ENCODE measurements at places on chromosomes 12 and 14. TPM values are rescaled to one million over a fixed set of nuclear protein-coding genes. Genes with fewer than 3 reads are reported as not detected.
A peak's percentile ranks its signal among the peaks of the same experiment; 100 is the strongest.

DNA sequence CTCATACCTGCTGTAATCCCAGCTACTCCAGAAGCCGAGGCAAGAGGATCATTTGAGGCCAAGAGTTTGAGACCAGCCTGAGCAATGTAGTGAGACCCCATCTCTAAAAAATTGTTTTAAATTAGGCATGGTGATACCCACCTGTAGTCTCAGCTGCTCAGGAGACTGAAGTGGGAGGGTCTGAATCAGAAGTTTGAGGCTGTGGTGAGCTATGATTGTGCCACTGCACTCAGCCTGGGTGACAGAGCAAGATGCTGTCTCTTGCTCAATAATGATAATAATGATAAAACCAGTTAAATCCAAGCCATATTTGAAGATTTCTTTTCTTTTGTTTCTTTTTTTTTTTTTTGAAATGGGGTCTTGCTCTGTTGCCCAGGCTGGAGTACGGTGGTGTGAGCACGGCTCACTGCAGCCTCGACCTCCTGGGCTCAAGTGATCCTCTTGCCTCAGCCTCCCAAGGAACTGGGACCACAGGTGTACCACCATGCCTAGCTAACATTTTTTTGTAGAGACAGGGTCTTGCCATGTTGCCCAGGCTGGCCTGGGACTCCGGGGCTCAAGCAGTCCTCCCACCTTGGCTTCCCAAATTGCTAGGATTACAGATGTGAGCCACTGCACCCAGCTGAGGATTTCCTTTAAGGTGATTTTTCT is 12.8 kb downstream of the PSMA6 start:
- DNase-seq: no peak

DNA sequence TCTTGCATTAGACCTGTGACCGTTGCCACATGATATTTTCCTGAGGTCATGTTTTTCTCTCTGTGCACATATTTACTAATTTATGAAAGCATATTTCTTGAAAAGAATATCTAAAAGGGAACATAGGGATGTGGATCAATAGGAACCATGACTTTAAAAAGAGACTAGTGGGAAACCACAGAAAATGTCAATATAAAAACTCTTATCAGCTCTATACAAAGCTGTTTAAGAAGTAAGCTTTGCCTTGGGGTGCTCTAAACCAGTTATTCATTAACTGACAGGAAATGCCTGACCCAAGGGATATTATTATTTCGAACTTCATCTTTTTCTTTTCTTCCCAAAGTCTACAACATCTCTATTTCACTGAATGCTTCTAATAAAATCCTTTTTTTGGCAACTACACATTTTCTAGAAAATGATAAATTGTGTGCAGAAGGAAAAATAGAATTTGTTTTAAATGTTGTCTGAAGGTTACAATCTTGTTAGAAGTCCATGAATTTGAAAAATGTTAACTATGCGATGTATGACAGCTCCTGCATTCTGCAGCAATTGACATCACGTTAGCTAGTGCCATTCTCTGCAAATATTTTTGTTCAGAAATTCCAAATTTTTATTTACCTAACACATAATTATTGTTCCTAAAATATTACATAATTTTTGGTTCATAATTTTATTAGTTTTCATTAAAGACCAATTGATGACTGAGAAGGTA is 345.0 kb downstream of the SLC16A7 start:
- DNase-seq: no peak

DNA sequence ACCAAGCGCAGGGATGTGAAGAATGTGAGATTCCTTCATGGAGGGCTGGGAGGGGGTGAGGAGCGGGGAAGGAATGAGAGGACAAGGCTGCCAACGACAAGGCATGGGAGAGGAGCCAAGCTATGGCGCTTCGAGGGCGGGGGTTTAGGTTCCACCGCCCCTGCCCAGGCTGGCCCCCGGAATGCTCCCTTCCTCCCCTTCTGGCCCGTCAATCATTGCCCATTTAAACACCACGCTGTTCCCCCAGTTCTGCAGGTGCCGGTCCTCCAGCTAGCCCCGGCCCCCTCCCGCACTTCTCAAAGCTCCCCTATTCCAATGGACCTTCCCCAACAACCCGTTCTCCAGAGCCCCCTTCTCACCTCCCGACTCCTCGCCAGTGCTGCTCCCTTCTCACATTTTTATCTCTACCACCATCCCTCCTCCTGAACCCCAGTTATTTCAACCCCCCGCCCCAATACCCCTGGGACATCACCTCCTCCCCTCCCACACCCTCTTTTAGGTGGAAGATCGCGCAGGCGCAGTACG is 428 bp downstream of the RNF41 start:
- peak; percentile 98 for DNase-seq

DNA sequence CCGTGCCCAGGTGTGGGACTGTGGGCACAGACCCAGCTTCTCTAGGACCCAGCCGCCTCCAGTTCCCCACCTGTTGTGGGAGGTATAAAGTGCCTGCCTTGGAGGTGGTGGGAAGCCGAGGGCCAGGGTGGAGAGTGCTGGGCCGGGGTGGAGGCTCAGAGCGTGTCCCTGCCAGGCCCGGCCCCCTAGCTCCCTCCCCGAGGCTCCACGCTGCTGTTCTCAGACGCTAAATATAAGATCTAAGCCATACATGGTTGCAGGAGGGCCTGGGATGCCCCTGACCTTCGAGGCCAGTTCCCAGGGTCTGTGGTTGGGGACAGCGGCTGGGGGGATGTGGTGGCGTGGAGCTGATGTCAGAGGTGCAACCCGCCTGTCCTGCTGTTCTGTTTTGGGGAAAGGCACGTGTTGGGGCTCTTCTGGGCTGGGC is 10.8 kb downstream of the INF2 start:
- no peak for DNase-seq

DNA sequence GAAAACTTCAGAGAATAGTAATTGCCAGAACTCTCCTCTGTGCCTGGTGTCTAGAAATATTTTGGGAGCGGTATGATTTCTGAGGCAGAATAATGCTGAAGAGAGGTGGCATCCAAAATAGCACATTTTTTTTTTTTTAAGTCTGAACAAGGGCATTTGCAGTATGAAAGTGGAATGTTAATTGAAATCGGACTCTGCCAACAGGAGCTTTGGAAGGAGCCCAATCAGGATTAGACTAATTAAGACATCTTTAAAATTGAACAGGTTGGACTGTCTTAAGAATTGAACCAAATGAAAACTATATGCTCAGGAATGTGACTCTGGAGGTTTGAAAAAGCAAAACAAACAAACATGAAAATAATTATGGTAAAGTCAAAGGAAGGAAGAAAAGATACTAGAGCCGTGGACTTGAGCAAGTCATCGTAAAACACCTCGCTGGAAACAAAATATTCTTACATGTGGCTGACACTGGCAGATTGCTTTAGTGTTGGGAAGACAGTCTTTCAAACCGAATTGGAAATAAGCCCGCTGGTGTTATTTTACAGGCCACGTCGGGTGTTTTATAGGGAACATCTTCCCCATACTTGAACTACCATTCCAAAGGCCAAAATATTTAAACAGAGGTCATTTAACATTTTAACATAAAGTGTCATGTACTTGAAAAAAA is 436.3 kb downstream of the VRK1 start:
- no peak for DNase-seq

- DNase-seq: no peak
Measured at GRCh38 chr14:28742171-28742846, 24.3 kb upstream of the FOXG1 start.

GRCh38 chr12:9706086-9706685 is 26.7 kb downstream of the CLECL1 start:
- no peak for DNase-seq

DNA sequence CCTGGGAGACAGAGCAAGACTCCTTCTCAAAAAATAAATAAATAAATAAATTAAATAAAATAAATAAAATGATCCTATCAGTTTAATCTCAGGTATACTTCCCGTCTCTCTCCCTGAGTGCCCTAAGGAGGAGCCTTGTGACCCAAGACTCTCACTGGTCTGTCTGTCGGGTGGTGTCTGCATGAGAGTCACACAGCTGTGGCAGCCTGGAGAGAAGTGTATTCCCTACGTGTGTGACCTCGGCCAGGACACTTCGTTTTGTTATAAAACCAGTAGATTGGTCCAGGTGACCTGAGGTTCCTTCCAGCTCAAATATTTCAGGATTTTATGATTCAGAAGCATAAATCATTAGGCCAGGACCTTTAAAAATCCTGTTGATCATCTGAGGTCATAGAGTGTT is 4.8 kb downstream of the SYNE3 start:
- DNase-seq: no peak

DNA sequence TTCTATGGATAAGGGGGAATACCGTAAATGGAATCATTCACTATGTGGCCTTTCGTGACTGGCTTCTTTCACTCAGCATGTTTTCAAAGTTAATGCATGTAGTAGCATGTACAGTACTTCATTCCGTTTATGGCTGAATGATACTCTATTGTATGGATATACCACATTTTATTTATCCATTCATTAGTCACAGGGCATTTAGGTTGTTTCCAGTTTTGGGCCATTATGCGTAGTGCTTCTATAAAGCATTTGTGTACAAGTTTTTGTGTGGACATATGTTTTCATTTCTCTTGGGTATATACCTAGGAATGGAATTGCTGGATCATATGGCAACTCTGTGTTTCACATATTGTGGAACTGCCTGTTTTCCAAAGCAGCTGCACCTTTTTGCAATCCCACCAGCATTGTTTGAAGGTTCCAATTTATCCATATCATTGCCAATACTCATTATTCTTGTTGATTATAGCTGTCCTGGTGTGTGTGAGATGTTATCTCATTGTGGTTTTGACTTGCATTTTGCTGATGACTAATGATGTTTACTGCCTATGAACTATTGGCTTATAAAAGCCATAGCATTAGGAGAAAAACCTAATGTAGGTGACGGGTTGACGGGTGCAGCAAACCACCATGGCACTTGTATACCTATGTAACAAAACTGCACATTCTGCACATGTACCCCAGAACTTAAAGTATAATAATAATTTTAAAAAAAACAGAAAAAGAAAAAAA is 45.5 kb downstream of the ATF7IP start:
- no peak for DNase-seq

GRCh38 chr12:110790301-110790700 is 47.6 kb upstream of the PPP1CC start:
- DNase-seq: no peak

- DNase-seq: peak; percentile 3
Measured at GRCh38 chr14:66141733-66142132, 344.4 kb upstream of the CCDC196 start.

DNA sequence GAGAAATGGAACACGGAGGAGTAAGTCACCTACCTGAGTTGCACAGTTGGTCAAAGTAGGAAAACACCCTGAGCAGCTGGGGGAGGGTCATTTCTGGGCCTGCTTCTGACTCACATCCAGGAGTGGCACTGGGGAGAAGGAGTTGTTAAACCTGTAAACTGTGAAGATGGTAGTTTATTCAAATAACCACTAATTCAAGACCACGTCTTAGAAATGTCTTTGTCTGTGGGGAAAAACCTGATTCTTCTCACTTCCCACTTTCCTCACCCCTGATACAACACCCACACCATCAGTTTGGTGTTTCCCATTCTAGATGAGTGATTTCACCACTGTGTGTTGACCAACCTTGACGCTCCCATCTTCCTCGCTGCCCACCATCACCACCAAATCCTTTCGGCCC is 207.1 kb downstream of the ANO4 start:
- no peak for DNase-seq

DNA sequence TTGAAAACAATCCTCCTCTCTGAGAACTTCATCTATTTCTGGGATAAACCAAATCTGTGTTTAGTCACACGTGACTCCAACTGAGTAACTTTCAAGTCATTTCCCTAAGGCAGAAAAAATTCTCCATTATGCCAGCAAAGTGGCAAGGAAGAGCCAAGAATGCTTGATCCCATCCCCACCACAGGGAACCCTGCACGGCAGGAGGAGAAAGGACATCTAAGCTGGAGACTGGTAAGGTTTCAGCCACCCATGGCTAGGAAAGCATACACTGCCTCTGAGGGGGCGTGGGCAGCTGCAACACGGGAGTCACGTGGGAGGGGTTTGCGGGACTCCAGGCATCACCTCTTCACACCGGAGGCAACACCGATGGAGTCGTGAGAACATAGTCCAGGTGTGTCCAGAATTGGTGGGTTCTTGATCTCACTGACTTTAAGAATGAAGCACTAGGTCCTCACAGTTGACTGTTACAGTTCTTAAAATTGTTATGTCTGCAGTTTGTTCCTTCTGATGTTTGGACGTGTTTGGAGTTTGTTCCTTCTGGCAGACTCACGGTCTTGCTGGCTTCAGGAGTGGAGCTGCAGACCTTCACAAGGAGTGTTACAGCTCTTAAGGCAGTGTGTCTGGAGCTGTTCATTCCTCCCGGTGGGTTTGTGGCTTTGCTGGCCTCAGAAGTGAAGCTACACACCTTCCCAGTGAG is 2.7 kb upstream of the SIVA1 start:
- DNase-seq: no peak

DNA sequence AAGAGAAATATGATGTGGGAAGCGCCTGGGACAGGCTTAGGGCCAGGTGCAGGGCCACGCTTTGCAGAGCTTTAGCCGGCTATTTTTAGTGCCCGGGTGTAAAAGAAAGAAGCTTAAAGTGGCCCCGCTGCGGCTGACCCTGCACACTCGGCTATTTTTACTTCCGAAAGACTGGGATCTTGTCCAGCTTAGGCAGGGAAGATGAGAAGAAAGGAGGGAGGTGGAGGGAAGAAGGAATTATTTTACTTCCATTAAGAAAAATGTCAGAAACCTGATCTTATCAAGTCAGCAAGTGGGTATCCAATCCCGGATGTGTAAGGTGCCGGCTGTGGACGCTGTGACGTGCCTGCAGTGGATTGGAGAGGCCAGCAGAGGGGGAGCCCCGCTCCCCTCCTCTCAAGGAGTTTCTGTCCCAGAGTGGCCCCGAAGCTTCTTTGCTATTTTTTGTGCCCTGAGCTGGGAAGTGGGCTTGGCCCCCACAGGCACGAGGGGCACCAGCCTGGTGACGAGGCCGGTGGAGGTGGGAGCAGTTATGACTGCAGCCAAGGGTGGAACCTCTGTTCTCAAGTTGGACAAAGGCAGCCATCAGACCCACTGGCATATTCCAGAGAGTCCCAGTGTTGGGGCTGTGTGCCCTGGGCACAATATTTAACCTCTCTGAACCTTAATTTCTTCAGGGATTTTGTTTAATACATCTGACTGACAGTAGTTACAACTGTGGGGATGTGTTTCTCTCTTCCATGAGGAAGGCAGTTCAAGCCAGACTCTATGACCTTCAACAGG is 97.7 kb downstream of the ESRRB start:
- no peak for DNase-seq

GRCh38 chr12:94982456-94982855 is 21.0 kb downstream of the NDUFA12 start:
- no peak for DNase-seq

GRCh38 chr12:126362964-126363363 is 1297.7 kb downstream of the AACS start:
- no peak for DNase-seq

TAS2R20 gene
- 5.4 TPM for total RNA-seq

KLRD1 gene
- 0.36 TPM for total RNA-seq

ENDOU gene
- not detected for total RNA-seq

TUBA1C gene
- 307 TPM for total RNA-seq

SERPINA5 gene
- total RNA-seq: 0.36 TPM

LBHD2 gene
- total RNA-seq: not detected

SLC17A8 gene
- total RNA-seq: not detected

Data from osteoblast (primary cell).